ENCODE measurements at places on chromosomes 2 and 18.

GRCh38 chr2:209145941-209146681, 277.7 kb upstream of the MAP2 start:
- DNase-seq, result no peak

GRCh38 chr2:127508023-127508630, 18.2 kb downstream of the IWS1 start:
- no peak for DNase-seq

- DNase-seq, result no peak
These were observed 89.7 kb upstream of the SEC11C start for GRCh38 chr18:59049721-59050660.

GRCh38 chr18:2240311-2240705, 331.0 kb downstream of the METTL4 start:
- DNase-seq, result no peak

GRCh38 chr2:224263571-224264043, 138.3 kb downstream of the FAM124B start:
- DNase-seq, result no peak

- DNase-seq, result no peak
These were observed 713.6 kb downstream of the TDRD15 start for GRCh38 chr2:21837168-21837960.

GRCh38 chr2:184597571-184597991, 748 bp upstream of the ZNF804A start:
- no peak for DNase-seq

DNA sequence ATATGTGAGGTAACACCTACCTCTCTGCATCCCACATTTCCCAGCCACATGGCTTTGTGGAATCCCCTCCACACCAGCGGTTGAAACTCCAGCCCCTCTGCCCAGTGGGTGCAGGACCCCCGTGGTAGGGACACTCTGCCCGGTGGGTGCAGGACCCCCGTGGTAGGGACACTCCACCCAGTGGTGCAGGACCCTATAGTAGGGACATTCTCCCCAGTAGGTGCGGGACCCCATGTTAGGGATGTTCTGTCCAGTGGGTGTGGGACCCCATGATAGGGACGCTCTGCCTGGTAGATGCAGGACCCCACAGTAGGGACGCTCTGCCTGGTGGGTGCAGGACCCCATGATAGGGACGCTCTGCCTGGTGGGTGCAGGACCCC, 11.5 kb downstream of the COPS9 start:
- DNase-seq, result no peak

DNA sequence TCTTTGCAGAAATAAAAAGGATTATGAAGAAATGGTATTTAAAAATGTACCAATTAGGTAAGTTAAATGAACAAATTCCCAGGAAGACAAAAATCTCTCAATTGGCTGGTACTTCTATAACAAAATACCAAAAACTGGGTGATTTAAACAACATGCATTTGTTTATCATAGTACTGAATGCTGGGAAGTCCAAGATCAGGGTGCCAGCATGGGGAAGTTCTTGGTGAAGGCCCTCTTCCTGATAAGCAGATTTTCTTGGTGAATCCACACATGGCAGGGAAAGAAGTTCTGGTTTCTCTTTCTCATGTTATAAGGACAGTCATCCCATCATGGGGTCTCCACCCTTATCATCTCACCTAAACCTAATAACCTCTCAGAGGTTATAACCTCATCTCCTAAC, 271.6 kb upstream of the SETBP1 start:
- no peak for DNase-seq

DNA sequence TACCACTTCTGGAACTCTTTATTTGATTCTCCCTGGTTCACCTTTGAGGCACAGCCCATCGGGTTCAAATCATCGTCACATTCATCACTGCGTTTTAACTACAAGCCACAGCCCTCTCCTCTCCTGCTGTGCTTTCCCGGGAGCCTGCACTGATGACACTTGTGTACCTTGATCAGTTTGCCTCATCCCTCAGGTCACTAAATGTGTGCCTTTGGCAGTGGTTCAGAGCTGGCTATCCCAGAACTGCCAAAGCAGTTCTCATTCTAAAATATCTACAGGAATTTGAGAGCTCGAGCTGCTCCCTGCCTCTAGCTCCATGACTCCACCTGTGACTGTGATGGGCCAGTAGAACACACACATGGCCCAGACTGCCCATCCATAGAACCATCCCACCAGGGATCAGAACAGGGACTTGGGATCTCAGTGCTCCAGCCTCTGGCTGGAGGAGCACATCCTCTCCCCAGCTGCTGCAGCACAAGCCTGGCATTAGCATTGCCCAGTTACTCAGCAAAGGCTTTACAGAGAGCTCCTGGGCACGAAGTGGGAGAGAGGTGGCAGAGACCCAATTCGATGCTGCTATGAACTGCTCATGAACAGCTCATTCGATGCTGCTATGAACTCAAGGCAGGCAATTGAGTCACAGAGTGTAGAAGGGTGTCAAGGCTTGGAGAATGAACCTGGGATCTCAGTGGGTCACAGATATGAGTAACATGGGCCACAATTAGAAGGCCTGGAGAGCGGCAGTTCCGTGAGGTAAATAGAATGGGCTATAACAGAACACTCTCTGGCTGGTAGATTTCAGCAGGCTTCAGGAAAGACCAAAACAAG, 41.9 kb downstream of the EVA1A start:
- DNase-seq, result no peak

DNA sequence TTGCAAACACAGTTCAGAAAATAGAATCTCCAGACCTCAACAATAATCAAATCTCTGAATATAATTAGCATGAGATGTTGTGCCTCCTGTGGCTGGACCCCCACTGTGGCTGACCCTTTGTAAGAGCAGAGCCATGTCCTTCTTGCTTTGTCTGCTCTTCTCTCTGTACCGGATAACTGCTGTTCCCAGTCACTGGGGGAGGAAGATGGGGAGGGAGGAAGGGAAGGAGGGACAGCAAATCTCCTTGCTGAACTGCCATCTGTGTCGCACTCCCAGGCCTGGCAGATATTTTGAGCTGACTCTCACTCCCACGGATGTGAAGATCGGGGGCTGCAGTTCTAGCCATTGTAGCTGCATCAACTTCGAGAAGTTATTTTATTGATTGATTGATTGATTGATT, 319.0 kb upstream of the CXCR4 start:
- DNase-seq, result no peak

GRCh38 chr2:69565431-69565839, 78.1 kb downstream of the AAK1 start:
- peak; percentile 66 for DNase-seq

GRCh38 chr2:201171259-201171814, 11.6 kb upstream of the CASP10 start:
- DNase-seq, result no peak

- DNase-seq, result no peak
These were observed 128.3 kb upstream of the HS6ST1 start for GRCh38 chr2:128446874-128447537.

DNA sequence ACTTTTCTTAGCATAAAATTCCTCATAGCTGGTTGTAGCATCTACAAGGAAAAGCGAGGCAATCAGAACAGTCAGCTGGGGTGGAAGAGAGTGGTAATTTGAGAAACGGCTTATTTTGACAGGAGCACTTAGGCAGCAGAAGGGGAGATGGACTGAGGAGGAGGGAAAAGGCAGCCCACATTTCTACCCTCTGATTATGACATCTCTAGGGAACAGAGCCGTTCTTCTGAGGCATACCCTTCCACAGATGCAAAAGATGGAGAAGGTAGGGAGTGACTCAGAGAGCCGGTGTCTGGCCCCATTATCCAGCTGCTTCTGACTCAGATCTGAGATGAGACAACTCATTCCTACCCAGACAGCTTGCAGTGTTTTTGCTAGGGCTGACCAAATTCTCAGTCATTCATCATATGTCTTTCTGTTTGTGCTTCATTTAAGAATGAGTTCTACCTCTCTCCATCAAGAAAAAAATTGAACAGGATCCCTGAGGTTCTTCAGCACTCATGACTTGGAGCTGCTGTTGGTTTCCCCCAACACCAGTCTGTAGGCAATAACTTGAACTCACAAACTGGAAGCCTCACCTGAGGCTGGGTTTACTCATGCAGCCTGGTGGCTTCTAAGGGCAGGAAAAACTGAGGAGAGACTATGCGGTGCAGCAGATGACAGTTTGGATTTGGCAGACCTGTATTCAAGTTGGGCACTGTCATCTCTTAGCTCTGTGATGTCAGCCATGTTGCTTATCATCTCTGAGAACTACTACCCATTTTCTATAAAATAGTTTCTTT, 15.9 kb upstream of the SEC11C start:
- no peak for DNase-seq

DNA sequence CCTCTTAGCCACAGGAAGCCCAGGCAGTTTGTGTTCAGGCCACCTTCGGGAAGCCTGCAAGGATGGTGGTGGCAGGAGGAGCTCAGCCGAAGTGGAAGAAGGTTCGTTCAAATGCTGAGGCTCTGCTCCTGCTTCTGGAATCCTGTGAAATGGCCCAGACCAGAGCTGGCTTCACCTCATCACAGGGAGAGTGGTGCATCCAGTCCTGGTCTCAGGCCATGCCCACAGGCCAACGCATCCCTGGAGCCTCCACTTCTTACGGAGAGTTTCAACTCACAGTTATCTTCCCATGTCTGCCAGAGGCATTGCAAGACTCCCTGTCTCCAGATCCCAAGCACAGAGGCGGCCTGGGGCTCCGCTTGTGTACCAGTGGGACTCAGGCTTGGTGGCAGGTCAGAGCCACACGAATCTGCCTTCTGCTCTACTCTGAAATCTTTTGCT, 82.3 kb downstream of the NDUFA10 start:
- no peak for DNase-seq

DNA sequence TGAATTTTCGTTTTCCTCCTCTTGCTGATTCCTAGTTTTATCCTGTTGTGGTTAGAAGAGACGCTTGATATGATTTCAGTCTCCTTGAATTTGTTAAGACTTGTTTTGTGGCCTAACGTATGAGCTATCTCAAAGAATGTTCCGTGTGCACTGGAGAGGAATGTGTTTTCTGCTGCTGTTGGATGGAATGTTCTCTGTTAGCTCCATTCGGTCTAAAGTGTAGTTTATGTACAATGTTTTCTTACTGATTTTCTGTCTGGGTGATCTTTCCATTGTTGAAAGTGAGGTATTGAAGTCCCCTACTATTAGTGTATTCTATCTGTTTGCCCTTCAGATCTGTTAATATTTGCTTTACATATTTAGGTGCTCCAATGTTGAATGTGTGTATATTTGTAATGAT, 25.9 kb downstream of the COLEC11 start:
- no peak for DNase-seq

GRCh38 chr2:205267323-205267722, 415.0 kb upstream of the NRP2 start:
- DNase-seq, result no peak

DNA sequence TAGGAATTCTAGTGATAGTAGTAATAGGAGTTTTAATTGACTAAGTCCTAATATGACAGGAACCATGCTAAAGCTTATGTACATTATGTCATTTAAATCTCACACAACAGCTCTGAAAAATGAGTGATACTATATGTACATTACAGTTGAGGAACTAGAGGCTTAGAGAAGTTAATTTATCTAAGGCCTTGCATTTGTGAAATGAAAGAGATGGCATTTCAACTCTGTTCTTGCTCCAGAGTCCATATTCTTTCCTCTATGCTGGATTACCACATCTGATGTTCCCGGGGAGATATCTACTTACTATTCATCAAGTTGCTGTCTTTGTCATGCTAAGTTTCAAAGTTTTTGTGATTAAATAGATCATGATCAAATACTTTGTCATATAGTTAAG, 5.7 kb downstream of the AGPS start:
- no peak for DNase-seq

- no peak for DNase-seq
These were observed 3.8 kb downstream of the ASXL3 start for GRCh38 chr18:33581856-33582255.

DNA sequence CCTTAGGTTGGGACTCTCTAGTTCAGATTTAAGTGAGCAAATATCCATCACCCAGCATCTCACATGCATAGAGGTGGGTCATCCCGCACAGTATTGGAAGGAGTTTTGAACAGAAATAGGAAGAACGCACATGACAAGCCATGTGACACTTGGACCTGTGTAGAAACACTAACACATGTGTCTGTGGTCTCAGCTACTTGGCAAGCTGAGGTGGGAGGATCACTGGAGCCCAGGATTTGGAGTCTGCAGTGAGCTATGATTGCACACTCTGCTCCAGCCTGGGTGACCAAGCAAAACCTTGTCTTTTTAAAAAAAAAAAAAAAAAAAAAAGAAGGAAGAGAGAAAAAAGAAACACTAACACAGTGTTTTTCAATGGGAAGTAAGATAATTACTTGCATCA, 5.4 kb upstream of the MTCL1 start:
- no peak for DNase-seq

Data from activated T-cell treated with anti-CD3 and anti-CD28 coated beads for 4 hours (primary cell).